Panc1 (cell line): ENCODE measurements at places on chromosomes 16 and 17. TPM values are rescaled to one million over a fixed set of nuclear protein-coding genes. Genes with fewer than 3 reads are reported as not detected.

GRCh38 chr16:13838401-13839190 lies 81.4 kb upstream of the ERCC4 start:
- no peak for DNase-seq

DNA sequence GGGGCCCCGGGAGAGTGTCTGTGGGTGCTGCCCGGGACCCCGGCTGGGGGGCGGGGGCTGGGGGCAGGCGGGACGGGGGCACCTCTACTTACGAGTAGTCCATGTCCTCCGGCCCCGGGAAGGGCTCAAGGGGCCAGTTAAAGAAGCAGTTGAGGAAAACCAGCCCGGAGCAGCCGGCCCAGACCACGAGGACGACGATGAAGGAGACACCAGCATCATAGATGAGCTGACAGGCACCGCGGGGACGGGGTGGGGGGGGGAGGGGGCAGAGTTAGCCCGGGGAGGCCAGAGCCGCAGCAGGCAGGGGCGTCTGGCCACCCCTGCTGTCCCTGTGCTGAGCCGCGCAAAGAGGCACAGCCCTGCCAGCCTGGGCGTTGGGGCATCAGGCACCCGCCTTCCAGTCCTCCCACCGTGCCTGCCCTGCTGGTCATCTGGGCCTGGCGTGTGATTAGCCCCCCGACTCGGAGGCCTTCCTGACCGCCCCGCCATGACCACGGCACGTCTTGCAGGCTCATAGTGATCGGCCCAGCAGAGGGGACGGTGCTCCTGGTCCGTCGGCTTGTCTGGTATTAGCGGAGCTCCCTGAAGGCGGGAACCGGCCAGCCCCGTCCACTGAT lies 29.0 kb upstream of the PITPNA start:
- no peak for DNase-seq

DNA sequence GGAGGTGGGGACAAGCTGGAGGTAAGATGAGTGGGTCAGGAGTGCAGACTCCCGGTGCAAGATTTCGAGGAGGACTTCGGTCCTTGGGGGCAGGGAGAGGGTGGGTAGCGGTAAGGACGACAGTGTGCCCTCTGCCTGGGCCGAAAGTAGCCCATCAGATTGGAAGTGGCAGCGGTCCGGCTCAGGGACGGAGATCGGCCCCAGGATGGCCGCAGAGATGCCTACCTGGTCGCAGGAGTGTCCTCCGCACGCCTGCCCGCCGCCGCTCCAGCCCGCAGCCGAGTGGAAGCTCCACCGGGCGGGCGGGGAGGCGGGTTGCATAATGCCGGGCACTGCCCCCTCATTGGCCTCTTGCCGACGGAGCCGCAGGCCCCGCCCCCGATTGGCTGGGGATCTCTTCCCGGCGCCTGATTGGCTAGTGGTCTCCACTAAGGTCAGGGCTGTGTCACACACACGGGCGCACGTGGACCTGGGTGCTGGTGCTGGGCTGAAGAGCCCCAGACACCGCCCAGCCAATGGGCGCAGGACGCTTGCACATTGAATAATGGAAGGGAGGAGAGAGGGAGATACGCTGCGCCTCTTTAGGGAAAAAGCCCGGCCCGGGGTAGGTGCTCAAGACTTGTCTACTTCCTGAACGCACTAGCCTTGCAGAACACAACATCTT lies at the start of gene PER1:
TSS of gene PER1 (minus strand) at position 293 of the 664 bp plus-strand sequence. CDS start 1,698 bp downstream, outside the sequence.
- no peak for DNase-seq

DNA sequence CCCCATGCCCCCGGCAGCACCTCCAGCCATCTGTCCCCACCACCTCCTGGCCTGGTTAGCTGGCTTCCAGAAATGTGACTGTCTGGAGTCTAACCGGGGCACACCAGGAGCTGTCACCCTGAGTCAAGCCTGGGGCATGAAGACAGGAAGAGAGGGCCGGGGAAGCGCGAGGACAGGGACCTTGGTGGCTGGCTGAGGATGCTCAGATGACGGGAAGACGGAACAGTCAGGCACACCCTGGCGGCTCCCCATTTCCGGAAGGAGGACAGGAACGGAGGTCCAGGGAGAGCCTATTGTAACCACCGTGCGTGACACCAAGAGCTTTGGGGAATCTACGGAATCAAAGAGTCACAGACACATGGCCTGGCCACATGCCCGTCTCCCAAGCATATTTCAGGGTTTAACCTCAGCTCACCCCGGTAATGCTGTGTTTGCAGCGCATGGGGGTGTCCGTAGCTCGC lies 51.7 kb downstream of the SDK2 start:
- DNase-seq, result no peak

GRCh38 chr16:87930456-87930855 lies 5.9 kb downstream of the CA5A start:
- DNase-seq, result no peak

DNA sequence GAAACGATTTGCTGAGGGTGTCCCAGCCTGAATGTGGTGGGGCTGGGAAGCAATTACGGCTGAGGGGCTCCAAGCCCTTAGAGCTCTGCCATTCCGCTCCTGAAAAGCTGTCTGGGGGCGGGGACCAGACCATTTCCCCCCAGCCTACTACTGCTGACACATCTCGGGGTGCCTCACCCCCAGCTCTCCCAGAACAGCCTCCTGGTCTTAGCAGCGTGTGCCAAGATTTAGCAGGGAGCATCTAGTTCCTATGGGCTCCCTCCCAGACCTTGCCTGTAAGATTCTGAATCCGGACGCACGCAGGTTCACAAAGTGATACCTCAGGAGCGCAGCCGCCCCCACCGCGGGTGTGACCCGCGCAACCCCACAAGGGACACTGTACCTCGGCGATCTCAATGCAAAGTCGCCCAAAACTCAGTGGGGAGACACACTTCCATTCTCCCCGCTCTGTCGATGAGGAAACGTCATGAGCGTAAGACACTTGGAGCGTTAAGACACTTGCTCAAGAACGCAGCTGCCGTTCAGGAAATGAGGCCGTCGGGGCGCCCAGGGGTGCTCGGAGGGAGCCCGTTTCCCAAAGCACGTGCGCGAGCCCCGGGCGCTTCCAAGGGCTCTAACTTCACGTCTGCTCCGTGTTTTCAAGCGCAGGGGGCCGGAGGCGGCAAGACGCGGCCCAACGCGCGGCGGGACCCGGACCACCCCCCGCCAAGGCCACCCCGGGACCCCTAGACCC lies 629 bp downstream of the GEMIN4 start:
- DNase-seq, result no peak

- no peak for DNase-seq
These were observed 10.2 kb downstream of the CDH13 start for GRCh38 chr16:82636958-82637357.

DNA sequence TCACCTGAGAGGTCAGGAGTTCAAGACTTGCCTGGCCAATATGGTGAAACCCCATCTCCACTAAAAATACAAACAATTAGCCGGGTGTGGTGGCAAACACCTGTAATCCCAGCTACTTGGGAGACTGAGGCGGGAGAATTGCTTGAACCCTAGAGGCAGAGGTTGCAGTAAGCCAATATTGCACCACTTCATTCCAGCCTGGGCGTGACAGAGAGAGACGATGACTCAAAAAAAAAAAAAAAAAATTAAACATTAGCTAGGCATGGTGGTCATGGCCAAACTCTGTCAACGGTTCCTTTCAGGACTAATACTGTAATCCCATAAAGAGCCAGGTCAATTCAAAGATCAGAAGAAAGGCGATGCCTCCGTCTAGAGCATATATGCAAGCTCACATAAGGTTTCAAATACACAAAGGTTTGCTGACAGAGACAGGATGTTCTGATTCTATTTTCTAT lies 2.4 kb downstream of the RNF157 start:
- no peak for DNase-seq

DNA sequence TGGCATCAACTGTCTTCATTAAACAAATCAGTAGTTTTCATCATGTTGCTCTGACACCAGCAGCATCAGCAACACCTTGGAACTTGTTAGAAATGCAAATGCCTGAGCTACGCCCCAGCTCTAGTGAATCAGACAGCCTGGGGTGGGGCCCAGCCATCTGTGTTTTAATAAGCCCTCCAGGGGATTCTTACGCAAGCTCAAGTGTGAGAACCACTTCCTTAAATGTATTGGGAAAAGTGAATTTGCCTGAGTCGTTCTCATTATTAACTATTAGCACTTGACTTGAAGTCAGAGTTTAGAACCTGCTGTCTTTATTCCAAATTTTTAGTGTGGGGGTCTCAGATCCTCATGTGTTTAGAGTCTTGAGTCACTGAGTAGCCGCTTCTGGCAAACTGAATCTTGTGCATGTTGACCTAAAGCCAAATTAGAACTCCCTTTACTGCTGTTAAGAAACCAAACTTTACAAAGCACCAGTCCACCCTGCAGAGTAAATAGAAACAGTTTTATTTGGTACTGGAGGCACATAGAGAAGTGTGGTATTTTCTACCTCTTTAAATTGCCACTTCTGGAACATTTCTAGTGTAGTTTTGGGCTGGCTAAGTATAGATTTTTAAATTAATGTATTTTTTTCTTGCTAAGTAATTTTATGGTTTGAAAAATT lies 137.4 kb upstream of the COX10 start:
- DNase-seq, result no peak

- no peak for DNase-seq
These were observed 165.5 kb downstream of the GRIN2A start for GRCh38 chr16:10016752-10017151.

DNA sequence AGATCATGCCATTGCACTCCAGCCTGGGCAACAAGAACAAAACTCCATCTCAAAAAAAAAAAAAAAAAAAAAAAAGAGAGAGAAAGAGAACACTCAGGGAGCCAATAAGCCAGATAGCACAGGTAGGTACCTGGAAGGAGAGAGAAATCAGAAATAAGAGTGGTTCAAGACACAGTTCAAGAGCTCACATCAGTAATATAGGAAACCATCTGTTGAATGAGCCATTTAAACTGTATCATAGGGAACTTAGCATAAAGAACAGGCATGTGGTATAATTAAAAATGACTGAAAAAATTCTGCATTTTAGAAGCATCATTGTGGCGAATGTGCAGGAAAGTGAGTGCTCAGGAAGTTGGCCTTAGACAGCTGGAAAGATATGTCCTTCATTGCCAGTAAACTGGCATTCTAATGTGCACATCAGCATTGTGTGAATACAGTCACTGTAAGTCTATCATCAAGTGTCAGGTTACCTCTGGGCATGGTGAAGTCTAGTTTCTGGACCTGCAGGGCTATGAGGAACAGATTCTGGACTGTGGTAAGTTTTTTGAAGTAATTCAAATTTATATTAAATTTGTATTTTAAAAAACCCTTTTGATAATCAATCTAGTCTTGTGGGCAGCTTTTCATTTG lies 20.4 kb downstream of the KRT12 start:
- DNase-seq, result no peak

GRCh38 chr16:68396481-68396880 lies 51.8 kb downstream of the SMPD3 start:
- DNase-seq, result no peak

- no peak for DNase-seq
These were observed 29.2 kb downstream of the CLUH start for GRCh38 chr17:2682176-2682938.

The SRL gene
- not detected for total RNA-seq

The FOXK2 gene
- 143 TPM for total RNA-seq

The SLFN13 gene
- 56.5 TPM for total RNA-seq

The CLEC3A gene
- 0.23 TPM for total RNA-seq

The NOD2 gene
- not detected for total RNA-seq

The CFDP1 gene
- total RNA-seq, result 25.7 TPM

The ABHD15 gene
- 33.7 TPM for total RNA-seq

The CMIP gene
- total RNA-seq, result 49.7 TPM
